Dorsolateral prefrontal cortex (tissue), 122 donors: ENCODE measurements at places on chromosomes 7 and 10.

DNA sequence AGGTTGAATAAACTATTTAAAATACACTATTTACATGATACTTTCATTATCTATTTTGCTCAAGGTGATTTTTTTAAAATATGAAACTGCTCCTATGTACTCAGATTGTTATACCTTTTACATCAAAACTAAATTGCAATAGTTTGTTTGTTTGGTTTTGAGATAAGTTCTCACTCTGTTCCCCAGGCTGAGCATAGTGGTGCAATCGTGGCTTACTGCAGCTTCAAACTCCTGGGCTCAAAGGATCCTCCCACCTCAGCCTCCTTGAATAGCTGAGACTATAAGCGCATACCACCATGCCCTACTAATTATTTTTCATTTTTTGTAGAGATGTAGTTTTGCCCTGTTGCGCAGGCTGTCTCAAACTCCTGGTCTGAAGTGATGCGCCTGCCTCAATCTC is 12.7 kb downstream of the TAS2R60 start:
- DNase-seq, result no peak

GRCh38 chr7:86929293-86930109 is 130.0 kb downstream of the ELAPOR2 start:
- DNase-seq, result no peak

DNA sequence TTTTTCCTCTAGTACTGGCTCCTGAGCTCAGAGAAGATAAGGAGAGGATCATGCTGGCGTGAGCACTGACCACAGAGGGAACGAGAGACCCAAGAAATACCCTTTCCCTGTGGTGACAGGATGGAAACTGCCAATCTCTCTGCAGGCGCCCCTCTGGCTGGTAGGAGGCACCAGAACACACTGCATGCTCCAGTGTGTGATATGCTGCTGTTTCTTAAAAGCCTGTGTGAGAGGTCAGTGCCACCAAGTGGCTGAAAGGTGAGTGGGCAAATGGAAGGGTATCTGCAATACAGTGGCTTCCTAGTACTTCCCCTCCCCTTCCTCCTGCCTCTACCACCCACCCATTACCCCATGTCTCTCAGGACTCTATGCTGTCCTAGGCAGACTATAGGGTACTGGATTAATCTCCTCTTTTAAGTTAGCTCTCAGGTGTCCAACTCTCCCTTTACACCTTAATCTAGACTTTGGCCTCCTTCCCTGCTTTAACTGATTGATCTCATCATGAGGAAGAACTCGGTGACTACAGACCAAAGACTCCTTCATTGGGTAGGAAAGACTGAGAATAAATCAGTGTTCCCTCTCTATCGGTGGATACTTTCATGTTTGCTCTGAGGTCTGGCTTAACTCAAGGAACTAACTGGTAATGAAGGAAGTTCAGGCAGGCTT is 283.6 kb downstream of the ADRA2A start:
- DNase-seq, result no peak

- no peak for DNase-seq
These were observed 12.0 kb downstream of the SCD start for GRCh38 chr10:100359030-100359432.

GRCh38 chr7:55622241-55622640 is 49.9 kb upstream of the VOPP1 start:
- DNase-seq, result no peak

DNA sequence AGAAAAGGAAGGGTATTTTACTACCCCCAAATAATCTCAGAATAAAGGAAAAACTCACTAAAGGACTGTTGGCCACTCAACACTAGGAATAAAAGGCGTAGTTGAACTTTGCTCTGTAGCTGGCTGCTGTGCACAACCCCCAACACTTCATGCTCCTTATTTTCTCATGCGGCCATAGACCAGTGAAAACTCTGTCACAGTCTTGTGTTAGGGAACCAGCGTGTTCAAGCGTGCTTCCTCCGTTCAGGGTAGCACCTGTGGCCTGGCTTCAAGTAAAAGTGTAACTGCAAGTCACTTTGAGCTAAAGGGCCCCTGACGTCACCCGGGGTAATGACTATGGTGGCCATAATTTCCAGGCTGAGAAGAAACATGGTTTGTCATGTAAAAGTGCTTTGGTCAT is 27.0 kb downstream of the BLNK start:
- DNase-seq, result no peak

GRCh38 chr7:55527307-55527706 is 45.0 kb downstream of the VOPP1 start:
- no peak for DNase-seq

- DNase-seq, result no peak
These were observed 19.4 kb downstream of the SCRN1 start for GRCh38 chr7:29970158-29970557.

GRCh38 chr7:14886533-14886932 is 16.0 kb downstream of the DGKB start:
- DNase-seq, result no peak

DNA sequence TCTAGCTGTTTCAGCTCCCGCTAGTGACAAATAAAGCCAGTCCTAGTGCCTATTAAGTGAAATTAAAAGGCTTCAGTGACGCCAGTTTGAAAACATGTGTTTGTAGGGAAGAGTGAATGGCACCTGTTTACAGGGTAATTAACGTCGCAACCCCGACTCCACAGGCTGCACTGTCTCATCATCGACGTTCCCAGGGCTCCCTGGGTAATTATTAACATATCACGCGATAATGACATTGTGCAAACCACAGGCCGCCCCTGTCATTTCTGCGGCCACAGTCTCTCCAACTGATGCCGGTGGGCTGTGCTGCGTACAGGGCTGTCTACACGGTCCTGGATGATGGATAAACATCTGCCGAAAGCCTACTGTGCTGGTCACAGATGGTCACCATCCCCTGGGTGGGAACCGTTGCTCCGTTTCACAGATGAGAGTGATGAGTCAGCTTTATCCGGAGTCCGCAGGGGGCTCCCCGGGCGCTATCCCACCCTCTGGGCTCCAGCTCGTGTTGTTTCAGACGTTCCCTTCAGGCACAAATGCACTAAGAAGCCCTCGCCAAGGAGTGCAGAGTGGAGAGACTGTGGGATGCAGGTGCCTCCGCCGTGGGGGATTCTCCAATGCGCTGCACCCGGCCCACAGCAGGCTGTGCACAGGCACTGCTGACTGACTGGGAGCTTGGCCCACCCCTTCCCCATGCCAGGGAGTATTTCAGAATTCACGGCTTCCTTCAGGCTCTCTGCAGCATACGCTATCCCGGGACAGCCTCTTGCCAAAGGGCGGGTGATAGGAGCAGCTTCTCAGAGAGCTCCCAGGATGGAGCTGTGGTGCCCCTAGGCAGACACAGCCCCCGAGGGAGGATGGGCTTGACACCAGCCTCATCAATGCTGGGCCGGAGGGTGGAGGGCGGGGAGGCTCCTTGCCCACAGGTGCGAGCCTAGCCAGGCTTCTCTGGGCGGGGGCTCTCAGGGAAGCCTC is 491.8 kb upstream of the FOXK1 start:
- DNase-seq, result no peak

- DNase-seq, result no peak
These were observed 122.1 kb downstream of the HIP1 start for GRCh38 chr7:75616421-75617167.

DNA sequence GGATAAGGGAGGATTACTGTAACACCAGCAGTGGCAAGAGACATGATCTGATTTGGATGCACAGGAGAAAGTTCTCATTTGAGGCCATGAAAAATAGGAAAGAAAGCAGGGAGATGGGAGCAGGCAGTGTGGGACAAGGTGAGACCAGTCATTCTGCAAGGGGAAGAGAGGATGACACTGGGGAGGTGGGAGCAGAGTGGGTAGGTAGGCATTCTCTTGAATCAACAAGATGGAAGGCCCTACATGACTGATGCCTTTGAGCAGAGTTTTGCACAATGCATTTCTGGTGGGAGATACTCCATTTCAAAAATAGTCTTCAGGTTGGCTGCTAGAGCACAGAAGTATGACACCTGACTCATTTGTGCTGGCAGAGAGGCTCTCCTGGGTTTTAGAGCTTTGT is 10.5 kb downstream of the RPS24 start:
- DNase-seq, result no peak

- DNase-seq, result no peak
These were observed 66.6 kb downstream of the ADARB2 start for GRCh38 chr10:1670541-1671365.

GRCh38 chr7:80284855-80285254 is 150.2 kb downstream of the GNAI1 start:
- DNase-seq, result no peak

DNA sequence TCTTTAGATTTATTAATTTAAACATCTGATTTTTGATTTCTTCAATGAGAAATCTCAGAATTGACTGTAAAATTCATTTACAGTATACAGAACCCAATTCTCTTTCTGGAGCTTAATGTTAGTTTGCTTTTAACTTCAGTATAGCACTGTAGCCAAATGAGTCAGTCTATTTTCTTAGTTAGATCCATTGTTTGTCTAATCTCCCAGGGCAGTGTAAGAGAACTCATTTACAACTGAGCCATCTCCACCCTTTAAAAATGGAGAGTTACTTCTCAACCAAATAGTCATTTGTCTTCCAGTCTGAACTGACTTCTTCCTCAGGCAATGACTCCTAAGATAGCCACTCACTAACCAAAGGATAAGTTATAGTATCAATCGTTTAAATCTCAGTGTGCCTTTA is 3.0 kb upstream of the WNT2 start:
- no peak for DNase-seq

DNA sequence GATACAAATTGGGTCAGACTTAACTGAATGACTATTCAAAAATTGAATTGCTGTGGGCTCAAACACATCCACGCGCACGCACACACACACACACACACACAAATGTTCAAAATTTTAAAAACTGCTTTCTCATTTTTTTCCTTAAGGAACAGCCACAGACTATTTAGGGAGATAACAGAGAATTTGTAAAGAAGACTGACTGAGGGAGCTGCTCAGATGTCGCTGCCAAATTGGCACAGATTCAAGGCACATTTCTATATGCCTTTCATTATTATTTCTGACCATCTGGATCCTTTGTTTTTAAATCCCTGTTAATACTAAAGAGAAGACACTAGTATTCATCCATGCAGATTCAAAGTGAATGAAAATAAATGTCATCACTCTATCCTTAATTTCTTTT is 154.8 kb downstream of the DGKB start:
- DNase-seq, result no peak

DNA sequence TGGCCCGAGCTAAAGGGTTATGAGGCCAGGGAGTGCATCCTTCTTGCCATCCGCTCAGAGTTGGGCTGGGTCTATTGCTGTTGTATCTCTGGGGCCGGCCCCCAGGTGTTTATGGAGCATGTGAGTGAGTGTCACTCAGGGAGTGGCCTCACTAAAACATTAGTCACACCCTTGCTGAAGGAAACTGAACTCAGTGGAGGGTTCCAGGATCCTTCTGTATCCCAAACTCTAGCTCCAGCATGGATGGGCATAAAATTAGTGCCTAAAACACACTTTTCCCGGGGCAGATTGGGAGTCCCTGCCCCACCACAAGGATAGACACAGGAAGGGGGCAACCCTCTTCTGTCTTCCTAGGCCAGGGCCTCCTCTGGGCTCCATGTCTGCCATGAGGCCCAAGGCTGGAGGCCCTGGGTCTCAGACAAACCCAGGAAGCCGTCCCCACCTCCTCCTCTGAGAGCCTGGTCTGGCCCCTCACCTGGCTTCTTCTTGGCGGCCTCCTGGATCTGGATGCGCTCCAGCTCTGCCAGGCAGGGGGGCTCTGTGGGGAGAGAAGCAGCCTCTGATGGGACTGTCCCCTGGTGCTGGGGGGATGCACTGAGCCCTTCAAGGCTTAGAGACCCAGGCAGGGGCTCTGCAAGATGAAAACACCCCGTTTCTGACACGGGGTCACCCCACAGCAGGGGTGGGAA is 24.5 kb downstream of the SPOCK2 start:
- DNase-seq, result no peak

- no peak for DNase-seq
These were observed 102.9 kb upstream of the AHR start for GRCh38 chr7:17195576-17195975.

DNA sequence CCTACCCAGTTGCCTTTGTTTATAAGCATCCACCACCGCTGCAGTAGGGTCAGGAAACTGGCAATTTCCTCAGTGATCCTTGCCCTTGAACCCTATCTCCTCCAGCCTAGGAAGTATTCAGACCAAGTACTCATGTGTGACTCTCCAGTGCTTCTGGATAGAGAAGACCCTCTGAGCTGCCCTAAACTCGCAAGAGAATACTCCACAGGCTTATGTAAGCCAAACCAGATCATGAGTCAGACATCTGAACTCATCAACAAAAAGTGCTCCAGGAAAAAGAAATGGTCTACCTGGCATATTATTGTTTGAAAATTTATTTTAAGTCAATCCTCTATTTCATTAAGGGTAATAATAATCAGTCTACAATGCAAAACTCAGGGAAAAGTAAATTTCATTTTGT is 101.3 kb downstream of the KAT6B start:
- DNase-seq, result no peak

GRCh38 chr7:45574669-45575500 is 717 bp downstream of the ADCY1 start:
- DNase-seq, result no peak

GRCh38 chr7:27424749-27425148 is 182.1 kb downstream of the EVX1 start:
- DNase-seq, result no peak

DNA sequence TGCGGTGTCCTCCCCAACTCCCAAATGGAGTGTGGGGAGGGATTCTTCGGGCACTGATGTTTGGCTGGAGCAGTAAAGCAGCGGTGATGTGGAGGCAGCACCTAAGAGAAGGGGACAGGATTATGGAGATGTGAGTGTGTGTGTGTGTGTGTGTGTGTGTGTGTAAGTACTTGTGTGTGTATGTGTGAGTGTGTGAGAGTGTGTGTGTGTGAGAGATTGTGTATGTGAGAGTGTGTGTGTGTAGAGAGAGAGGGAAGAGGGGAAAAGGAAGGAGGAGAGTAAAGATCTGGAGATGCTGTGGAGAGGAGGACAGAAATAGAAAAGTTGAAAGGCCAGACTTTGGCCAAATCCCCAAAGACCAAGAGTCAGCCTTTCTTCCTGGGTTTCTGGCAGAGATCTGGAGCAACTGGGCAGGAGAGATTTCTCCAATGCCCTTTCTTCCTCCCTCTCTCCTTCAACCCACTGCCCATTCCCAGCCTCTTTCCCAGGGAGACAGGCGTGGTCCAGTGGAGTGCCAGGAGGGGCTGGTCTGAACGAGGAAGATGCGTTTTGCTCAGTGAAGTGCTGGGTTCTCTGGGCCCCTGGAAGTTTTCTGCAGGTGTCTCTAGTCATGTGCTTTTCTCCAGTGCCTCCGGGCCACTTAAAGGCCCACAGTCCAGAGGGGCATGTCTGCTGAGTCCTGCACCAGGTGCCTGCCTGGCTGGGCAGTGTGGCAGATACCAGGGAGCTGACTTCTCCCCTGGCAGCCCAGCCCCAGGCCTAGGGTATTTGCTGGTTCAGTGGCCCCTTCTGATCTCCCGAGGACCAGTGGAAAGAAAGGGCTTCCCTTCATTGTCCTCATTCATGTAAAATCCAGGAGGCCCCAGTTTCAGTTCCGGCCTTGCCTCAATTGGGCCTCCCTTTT is 60.5 kb downstream of the HK1 start:
- DNase-seq, result no peak
